Activated naive CD4-positive, alpha-beta T cell treated with anti-CD3 and anti-CD28 coated beads for 36 hours (primary cell): ENCODE measurements at places on chromosomes 12 and 14. TPM values are rescaled to one million over a fixed set of nuclear protein-coding genes. Genes with fewer than 3 reads are reported as not detected.

CMKLR1 gene
- total RNA-seq = not detected

- DNase-seq = no peak
These were observed 821.1 kb upstream of the FOXG1 start for GRCh38 chr14:27945512-27945911.

WIF1 gene
- total RNA-seq = 0.20 TPM

DNA sequence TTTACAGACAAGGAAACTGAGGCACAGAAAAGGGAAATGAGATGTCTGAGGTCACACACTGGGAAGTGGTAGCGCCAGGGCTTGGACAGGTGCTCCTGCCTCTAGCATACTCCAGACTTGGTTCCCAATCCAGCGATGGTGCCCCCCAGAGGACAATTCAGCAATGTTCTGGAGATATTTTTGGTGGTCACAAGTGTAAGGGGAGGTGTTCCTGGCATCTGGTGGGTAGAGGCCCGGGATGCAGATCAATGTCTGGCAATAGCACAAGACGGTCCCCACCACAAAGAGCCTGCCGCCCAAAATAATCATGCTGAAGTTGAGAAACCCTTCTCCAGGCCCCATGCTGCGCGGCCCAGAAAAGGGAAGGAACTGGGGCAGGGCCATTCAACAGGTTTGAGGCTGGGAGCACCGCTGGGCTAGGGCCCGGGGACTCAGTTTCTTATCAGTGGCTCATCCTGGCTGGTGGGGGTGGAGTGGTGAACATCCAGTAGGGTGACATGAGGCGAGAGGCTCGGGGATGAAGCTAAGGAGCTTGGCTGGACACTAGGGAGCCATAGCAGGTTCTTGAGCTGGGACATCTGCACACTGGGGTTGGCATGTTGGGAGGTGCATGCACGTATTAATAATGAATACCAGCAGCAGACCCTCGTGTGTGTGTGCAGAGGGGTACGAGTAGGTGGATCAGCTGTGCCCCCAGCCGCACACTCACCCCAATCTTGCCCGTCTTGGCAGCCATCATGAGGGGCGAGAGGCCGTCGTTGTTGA, 35.1 kb downstream of the TRPV4 start:
- peak; percentile 17 for DNase-seq

GRCh38 chr12:107632246-107632645, 53.4 kb upstream of the PWP1 start:
- no peak for DNase-seq

TBX3 gene
- not detected for total RNA-seq

DNA sequence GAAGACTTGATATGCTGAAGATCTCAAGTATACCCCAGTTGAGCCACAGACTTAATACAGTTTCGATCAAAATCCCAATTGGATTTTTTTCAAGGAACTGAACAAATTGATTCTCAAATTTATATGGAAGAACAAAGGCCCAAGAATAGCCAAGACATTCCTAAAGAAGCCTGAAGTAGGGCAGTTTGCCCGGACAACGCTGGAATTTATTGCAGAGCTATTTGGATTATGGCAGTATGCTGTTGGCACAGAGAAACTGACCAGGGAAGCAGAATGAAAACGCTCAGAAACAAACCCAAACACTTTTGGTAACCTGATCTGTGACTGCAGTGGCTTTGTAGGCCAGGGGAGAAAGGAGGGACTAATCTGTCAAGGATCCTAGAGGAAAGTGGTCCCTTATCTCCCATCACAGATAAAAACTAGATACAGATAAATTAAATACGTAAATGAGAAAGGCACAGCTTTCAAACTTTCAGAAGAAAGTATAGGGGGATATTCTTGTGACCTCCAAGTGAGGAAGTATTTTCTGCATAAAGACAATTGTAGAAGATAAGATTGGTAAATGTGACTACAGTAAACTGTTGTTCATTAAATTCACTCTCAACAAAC, 35.9 kb upstream of the GSC start:
- no peak for DNase-seq

DNA sequence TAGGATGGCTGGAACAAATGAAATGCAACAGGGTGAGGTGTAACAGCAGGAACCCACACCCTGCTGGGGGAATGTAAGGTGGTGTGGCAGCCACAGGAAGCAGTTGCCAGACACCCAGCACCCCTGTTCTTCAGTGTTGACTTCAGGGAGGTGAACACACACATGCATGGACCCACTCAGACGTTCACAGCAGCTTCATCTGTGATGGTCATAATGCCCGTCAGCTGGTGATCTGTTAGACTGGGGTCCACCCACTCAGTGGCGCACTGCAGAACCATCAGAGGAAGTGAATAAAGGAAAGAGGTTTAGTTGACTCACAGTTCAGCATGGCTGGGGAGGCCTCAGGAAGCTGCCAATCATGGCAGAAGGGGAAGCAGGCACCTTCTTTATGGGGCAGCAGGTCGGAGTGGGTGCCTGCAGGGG, 22.7 kb upstream of the TEX22 start:
- peak; percentile 72 for DNase-seq

DNA sequence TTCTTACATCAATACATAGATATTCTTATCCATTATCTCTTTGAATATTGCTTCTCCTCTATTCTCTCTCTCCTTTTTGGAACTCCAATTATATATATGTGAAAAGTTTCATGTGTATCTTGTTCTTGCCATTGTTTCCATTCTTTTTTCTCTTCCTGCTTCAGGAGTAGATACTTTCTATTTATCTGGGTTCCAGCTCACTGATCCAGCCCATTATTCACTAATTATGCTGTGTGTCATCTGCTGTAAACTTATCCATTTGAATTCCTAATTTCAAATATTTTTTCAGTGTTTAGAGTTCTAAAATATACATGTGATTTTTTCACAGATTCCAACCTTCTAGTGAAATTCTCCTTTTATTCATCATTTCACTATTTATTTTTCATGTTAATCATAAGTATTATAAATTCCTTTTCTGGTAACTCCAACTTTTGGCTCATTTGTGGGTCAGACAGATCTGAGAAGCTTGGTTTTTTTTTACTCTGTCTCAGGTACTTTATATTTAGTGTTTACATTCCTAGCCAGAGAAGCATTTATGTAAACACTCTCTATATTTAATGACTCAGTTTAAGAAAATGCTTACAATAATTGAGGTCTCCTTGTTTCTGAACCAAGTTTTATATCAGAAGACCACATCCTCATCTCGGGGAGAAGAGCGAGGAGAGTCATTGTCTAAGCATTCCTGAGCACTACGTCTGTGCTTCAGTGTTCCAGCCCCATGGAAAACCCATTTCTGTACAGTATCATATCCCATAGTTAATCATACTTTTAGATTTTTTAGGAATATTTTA, 15.9 kb upstream of the AMIGO2 start:
- no peak for DNase-seq

P2RX4 gene
- total RNA-seq = 14.2 TPM

PDE3A gene
- not detected for total RNA-seq

GRCh38 chr12:65529106-65529505, 250.6 kb downstream of the MSRB3 start:
- DNase-seq = no peak

GRCh38 chr12:68904351-68904962, 28.5 kb downstream of the CPM start:
- no peak for DNase-seq

DNA sequence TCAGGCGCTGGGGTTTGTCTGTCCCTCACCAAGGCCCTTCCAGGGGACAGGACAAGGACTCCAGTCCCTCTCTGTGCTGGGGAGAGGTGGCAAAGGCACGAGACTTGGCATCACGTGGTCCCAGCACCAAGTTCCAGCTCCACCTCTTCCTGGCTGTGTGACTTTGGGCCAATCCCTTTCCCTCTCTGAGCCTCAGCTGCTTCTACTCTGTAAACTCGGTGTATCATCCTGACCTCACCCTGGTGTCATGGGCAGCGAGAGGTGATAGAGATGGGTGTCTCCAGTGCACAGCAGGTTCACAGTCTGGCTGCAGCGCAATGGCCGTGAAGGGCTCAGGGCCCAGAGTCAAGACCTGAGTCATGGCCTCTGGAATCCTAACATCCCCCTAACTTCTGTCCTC, 54.0 kb downstream of the MVK start:
- no peak for DNase-seq

MSI1 gene
- total RNA-seq = 0.57 TPM

C12orf54 gene
- not detected for total RNA-seq

DNA sequence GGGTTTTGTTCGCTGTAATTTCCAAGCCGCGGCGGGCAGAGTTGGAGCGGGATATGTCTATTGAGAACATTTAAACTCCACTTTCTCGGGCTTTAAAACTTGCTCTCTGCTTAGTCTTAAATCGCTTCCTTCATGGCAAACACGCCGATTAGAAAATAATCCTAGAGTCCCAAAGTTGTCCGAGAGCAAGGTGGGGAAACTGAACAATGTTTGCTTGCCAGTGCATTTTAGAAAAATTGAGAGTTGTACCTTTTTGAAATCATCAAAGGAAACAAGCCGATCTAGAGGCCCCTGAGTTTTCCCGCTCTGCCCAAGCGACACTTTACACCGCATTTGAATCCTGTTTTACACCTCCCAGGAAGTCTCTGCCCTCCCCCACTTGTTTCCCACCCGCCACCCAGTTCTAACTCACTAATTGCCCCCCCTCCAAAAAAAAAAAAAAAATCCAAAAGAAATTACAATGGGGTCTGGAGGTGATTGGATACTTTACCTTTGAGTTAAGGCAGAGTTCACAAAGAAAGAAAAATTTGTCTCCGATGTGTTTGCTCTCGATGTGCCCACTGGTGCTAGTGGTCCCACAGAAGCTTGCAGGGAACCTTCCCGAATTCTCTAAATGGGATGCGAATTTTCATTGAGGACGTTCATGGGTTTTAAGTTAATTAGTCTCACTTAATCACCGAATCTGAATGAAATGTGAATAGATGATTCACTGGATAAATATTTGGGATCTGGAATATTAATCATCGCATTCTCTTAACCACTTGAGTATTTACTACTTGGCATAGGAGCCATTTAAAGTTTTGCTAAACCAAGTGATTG, 2.3 kb downstream of the HMGA2 start:
- no peak for DNase-seq

DNA sequence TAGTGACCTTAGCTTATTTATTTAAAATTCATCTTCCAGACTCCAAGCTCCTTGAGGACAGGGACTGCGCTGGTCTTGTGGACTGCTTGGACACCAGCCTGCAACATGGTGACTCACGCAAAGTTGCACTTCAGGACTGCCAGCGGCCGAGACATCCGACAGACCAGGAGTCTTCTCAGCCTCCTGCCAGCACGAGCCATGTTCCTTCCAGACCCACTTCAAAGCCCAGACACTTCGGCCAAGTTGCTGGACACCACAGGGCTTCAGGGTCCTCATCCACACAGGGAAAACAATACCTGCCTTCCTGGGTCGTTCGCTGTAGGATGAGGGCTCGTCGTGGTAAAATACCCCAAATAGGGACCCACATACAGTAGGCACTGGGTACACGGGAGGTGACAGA, 88.7 kb downstream of the BCL11B start:
- peak; percentile 9 for DNase-seq

- no peak for DNase-seq
These were observed 45.0 kb downstream of the LRCOL1 start for GRCh38 chr12:132565365-132565764.

GALNT16 gene
- not detected for total RNA-seq

DUSP16 gene
- 45.7 TPM for total RNA-seq

APOF gene
- not detected for total RNA-seq

DNA sequence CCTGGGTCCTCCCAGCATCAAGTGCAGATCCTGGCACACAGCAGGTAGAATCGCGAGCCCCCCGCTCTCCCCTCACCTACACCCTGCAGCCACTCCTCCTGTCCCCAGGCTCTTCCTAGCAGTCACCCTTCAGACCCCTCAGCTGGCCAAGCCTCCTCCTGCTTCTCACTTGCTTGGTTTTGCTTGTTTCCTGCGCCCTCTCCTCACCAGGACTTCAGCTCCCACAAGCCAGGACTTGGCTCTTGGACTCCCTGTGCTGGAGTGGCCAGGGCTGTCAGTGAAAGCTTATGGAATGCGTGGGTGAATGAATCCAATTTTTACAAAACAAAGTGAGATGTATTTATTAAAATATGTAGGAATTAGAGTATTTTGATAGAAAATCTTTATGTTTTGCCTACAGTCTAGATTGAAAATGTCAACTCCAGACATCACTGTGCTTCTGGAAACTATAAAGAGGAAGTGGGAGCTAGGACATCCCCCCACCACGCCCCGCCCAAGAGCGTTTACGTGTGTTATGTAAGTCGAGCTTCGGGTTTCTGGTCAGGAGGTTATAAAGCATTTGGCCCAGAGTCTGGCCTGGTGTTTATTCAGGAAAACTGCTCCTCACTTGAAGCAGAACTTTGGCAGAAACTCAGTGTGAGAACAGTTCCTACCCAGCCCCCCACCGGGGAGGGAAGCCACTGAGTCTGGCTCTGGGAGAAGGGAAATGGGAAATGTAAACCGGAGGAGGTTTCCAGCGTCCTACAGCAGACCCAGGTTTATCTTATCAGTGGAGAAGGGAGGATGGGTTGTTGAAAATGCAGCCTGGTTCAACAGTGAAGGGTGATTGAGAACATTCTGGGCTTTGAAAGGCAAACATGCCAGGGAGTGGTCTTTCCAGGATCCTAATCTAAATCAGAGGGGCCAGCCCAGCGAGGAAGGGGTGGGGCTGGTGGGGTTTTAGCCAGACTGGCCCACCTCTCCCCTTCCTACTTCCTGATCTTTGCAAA, 8.8 kb downstream of the ALDH2 start:
- DNase-seq = no peak

DNA sequence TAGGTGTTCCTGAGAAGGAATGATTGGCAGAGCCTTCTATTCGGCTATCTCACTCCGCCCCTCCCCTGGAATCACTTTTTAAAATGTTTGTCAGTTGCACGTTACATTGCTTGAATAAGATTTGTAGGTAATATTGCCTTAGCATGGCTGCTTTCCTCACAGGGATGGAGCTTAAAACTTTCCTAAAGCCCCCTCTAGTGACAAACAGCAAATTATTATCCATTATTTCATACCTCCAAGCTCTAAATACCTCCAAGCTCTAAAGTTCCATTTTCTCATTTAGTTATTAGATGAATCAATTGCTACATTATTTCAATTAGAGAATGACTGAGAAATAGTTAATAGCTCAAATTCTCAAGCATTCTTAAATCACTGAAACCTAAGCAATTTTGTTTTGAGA, 5.1 kb upstream of the SPATA7 start:
- no peak for DNase-seq

GRCh38 chr14:89142366-89142765, 274.7 kb downstream of the FOXN3 start:
- DNase-seq = no peak

SERPINA4 gene
- not detected for total RNA-seq

DNA sequence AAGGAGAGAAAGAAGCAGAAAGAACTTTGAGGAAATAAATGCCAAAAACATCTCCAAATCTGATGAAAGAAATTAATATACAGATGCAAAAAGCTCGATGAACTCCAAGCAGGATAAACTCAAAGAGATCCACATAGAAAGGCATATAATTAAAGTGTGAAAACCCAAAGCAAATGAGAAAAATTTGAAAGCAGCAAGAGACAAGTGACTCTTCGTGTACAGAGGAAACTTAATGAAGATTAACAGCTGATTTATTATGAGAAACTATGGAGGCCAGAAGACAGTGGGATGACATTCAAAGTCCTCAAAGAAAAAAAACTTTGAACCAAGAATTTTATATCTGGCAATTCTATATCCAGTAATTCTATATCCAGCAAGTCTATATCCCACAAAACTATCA, 163.0 kb upstream of the TMCC3 start:
- no peak for DNase-seq

- DNase-seq = no peak
These were observed 334.4 kb upstream of the ATP2B1 start for GRCh38 chr12:90042920-90043641.

CLEC9A gene
- not detected for total RNA-seq

NRXN3 gene
- not detected for total RNA-seq

ADCY4 gene
- total RNA-seq = 1.6 TPM

GCH1 gene
- 57.3 TPM for total RNA-seq

- DNase-seq = no peak
These were observed 43.2 kb downstream of the CYP46A1 start for GRCh38 chr14:99727096-99727870.
